Diencephalon (tissue), 1 donor: ENCODE measurements at places on chromosomes 16 and 17. TPM values are rescaled to one million over a fixed set of nuclear protein-coding genes. Genes with fewer than 3 reads are reported as not detected.

Gene EFCAB3
- total RNA-seq, result not detected

Gene RBFOX1
- 68.7 TPM for total RNA-seq

Gene SLFN14
- total RNA-seq, result 0.23 TPM

Gene TBC1D3
- not detected for total RNA-seq

Gene SP6
- 0.23 TPM for total RNA-seq
